Esophagus mucosa (tissue), 1 donor: ENCODE measurements at places on chromosomes 2 and 18. TPM values are rescaled to one million over a fixed set of nuclear protein-coding genes. Genes with fewer than 3 reads are reported as not detected.

AMER3 gene
- total RNA-seq = not detected

OTOF gene
- total RNA-seq = not detected

TTN gene
- 1.5 TPM for total RNA-seq

ERMN gene
- total RNA-seq = not detected

TEKT4 gene
- not detected for total RNA-seq

ALK gene
- 0.04 TPM for total RNA-seq

MDH1 gene
- total RNA-seq = 123 TPM

FIGN gene
- total RNA-seq = 1.0 TPM

ATP9B gene
- total RNA-seq = 19.6 TPM

PLEK gene
- total RNA-seq = 1.00 TPM

ANKRD62 gene
- total RNA-seq = 0.48 TPM

HOXD4 gene
- total RNA-seq = 0.36 TPM

RESP18 gene
- not detected for total RNA-seq

ZNF638 gene
- 52.0 TPM for total RNA-seq

CCL20 gene
- total RNA-seq = 2.8 TPM

SEMA4F gene
- 1.4 TPM for total RNA-seq

ERICH2 gene
- total RNA-seq = not detected

CDK5R2 gene
- not detected for total RNA-seq

ORMDL1 gene
- total RNA-seq = 24.5 TPM

APLF gene
- 4.2 TPM for total RNA-seq

ADGRF3 gene
- 0.04 TPM for total RNA-seq

CFLAR gene
- total RNA-seq = 79.0 TPM
